ENCODE measurements at places on chromosomes 3 and 15.

DNA sequence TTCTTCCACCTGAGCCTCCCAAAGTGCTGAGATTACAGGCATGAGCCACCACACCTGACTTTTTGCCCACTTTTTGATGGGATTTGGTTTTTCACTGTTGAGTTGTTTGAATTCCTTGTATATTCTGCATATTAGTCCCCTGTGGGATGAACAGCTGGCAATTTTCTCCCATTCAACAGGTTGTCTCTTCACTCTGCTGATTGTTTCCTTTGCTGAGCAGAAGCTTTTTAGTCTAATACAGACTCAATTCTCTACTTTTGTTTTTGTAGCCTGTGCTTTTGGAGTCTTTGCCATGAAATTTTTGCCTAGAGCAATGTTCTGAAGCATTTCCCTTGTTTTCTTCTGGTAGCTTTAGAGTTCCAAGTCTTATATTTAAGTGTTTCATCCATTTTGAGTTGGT is 62.7 kb upstream of the MFGE8 start:
- DNase-seq: no peak

GRCh38 chr15:28975766-28976179 is 90.0 kb downstream of the APBA2 start:
- peak; percentile 81 for DNase-seq

DNA sequence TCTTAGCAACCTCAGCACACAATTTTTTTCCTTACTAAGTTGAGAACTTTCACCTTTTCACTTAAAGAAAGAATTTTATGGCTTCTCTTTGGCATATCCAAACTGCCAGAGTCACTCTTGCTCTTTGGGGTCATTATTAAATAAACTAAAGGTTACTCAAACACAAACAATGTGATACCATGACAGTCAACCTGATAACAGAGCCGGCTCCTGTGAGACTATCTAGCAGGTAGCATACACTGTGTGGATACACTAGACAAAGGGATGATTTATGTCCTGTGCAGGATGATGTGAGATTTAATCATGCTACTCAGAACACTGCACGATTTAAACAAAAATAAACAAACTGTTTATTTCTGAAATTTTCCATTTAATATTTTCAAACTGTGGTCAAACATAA is 35.6 kb downstream of the LRRFIP2 start:
- no peak for DNase-seq

DNA sequence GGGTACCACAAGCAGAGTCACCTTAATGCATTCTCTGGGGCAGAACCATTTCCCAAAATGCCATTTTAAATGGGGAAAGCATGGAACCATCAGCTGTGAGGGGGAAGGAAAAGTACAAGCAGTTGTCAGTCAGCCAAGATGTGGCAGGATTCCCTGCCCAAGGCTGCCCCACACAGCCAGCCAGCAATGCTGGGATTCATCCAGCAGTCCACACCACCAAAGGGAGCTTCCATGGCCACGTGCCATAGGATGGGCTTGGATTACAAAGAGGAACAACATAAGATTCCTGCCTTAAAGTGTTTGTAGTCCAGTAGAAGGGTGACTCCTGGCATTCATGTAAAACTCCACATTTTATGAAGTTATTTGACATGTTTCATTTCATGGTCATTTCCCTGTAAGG is 233.3 kb downstream of the SHOX2 start:
- DNase-seq: no peak

GRCh38 chr3:171113716-171114115 is 87.2 kb upstream of the SLC2A2 start:
- DNase-seq: peak; percentile 54

GRCh38 chr3:181712553-181713279 is 991 bp downstream of the SOX2 start:
- DNase-seq: no peak

- DNase-seq: peak; percentile 32
Observed at GRCh38 chr15:25501828-25502446, 63.1 kb upstream of the UBE3A start.

GRCh38 chr3:100525753-100526612 is 33.6 kb downstream of the TMEM45A start:
- no peak for DNase-seq

DNA sequence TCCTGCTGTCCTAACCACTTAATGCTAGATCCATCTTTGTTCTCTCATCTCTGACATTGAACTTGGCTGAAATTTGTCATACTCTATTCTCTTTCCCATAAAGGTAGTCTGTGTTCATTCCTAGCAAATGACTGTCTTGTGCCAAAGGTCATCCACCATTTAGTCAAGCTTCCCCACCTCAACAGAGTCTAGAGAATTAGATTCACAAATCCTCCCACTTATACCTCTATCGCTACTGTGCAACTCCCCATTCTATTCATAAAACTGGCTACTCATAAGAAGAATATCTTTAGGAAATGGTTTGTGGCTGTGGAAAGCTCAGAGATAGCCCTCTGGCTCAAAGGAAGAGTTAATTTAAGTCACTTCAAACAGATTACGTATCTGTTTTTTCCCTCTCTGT is 59.7 kb upstream of the MBNL1 start:
- no peak for DNase-seq

GRCh38 chr15:34001536-34001935 is 33.2 kb downstream of the CHRM5 start:
- DNase-seq: no peak

DNA sequence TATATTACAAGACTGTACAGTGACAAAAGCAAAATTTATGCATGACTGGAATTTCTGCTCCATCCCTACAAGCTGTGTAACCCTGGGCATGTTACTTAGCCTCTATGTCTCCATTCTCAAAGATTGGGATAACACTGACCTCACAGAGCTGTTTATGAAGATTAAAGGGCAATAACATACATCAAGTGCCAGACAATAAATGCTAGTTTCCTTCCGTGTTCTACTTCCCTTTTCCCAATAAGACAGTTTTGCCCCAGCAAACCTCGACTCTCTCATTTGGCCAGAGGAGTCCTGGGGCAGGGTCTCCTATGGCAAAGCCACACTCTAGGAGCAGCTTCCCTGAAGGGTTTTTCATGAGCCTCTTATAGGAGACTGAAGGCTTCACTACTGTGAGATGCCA is 7.5 kb downstream of the HEXA start:
- no peak for DNase-seq

GRCh38 chr3:4750306-4750968 is 228.8 kb upstream of the BHLHE40 start:
- no peak for DNase-seq

DNA sequence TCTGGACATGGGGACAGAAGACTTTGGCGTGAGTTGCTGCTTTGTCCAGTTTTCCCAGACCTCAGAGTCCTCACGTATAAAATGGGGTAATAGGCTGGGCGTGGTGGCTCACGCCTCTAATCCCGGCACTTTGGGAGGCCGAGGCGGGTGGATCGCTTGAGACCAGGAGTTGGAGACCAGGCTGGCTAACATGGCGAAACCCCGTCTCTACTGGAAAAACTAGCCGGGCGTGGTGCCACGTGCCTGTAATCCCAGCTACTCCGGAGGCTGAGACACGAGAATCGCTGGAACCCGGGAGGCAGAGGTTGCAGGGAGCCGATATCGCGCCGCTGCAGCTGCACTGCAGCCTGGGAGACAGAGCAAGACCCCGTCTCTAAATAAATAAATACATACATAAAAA is 22.7 kb upstream of the IGF1R start:
- no peak for DNase-seq

DNA sequence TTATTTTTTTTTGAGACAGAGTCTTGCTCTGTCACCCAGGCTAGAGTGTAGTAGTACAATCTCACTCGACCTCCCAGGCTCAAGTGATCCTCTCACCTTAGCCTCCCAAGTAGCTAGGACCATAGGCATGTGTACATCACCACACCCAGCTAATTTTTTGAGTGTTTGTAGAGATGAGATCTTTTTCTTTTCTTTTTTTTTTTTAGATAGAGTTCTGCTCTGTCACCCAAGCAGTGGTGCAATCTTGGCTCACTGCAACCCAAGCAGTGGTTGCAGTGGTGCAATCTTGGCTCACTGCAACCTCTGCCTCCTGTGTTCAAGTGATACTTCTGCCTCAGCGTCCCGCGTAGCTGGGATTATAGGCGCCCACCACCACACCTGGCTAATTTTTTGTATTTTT is 5.2 kb downstream of the CEP97 start:
- no peak for DNase-seq

- DNase-seq: no peak
Observed at GRCh38 chr3:131151-131888, 65.2 kb upstream of the CHL1 start.

DNA sequence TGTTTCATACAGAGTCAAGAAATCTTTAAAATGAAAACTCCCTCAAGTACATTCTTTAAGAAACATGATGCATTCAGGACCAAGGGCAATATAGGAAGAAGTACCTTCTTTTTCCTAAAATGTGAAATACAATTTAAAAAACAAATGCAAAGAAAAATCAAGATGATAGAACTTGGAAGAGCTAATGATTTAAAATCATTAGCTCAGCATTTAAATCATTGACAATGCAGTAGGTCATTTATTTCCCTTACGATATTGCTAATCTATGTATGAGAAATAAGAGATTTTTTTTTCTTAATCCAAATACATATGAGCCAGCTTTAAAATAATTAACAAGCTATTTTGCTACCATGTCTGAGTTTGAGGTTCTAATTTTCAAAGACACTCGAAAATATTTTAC is 105.5 kb downstream of the HHLA2 start:
- no peak for DNase-seq

- no peak for DNase-seq
Observed at GRCh38 chr3:107206945-107207344, 170.3 kb upstream of the CCDC54 start.

DNA sequence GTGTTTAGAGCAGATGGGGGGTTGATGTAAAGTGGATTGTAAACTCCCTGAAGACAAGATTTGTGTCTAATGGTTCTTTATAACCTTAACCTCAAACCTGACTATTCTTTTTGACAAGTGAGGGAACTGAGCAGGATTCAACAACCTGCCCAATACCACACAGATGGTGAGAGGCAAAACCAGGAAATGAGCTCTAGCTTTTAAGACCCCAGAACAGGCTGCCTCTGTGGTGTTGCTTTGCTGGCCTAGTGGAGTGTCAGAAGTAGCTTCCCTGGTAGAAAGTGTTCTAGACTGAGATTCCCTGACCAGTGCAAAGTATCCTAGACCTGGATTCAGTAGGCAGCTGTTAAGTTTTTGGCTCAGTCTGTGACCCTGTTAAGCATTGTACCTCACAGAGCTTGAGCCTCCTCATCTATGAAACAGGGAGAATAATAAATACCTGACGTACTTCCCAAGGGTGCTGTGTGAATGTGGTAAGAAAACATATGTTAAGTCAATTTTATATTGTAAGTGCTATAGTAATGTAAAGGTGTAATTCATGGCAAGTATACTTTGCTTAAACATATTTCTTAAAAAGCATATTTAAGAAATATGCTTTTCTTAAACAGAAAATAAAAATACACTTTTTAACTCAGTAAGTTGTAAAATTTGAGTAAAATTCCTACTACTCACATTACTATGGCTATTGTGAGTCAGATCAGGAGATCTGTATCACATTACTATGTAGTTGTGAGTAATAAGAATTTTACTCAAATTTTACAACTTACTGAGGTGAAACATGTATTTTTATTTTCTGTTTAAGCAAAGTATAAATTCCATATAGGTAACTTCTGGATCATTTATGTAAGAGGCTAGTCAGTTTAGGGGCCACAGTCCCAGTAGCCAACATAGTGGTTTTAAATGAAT is 8.8 kb downstream of the GPR87 start:
- no peak for DNase-seq

DNA sequence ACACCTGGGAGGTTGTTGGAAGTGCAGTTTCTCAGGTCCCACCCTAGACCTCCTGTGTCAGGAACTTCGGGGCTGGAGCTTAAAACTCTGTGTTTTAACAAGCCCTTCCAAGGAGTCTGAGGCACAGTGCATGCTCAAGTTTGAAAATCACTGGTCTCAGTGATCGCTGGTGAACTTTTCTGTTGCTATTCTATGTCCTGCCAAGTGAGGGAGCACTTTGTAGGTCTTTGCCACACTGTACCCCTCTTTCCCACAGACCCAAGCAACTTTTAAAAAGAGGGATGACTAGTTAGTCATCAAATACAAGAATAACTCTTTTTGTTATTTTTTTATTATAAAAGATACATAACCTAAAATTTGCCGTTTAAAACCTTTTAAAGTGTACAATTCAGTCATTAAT is 133.7 kb downstream of the AGBL1 start:
- DNase-seq: peak; percentile 22

GRCh38 chr3:119657887-119658702 is 2.3 kb downstream of the POPDC2 start:
- no peak for DNase-seq

GRCh38 chr3:9864200-9864927 is 15.7 kb downstream of the CIDEC start:
- DNase-seq: no peak

DNA sequence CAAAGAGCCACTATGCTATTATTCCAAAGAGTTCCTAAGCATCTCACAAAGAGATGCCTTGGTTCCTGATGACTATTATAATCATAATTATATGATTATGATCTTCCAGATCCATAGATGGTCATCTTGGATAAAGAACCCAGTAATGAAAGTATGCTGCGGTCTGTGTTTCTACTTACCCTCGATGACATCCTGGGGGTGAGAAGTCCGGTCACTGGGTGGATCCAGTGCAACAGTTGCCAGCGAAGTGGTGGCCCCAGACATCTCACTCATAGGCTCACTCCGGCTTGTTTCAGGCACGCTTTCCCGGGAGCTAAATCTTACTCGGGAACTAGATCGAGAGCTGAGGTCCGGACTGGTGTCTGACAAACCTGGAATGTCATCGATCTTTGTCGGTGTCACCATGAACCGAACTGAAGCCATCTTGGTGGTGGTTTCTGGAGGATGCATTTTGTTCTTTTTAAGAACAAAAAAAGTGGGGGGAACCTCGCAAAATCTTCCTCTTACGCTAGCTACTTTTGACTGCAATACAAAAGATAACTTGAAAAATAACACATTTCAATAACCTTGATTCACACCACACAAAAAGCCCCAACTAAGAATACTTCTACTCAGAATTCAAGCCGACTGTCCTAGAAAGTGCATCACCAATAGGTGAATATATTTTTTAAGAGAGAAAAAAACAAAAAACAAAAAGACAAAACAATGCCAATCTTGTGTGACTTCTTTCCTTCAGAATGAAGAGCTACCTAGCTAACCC is 1.2 kb downstream of the SLC12A6 start:
- no peak for DNase-seq

- peak; percentile 35 for DNase-seq
Observed at GRCh38 chr3:143433787-143434378, 314.3 kb downstream of the CHST2 start.

- DNase-seq: peak; percentile 65
Observed at GRCh38 chr3:46882377-46883053, 5.0 kb downstream of the PTH1R start.

GRCh38 chr3:99854756-99855298 is 37.2 kb downstream of the CMSS1 start:
- DNase-seq: no peak

Data from iPS-NIHi11 (cell line).